ENCODE measurements at places on chromosomes 3 and 15. TPM values are rescaled to one million over a fixed set of nuclear protein-coding genes. Genes with fewer than 3 reads are reported as not detected.

GRK7 gene
- total RNA-seq = not detected

EOMES gene
- not detected for total RNA-seq

POU1F1 gene
- total RNA-seq = not detected

ADGRG7 gene
- not detected for total RNA-seq

NRROS gene
- total RNA-seq = 3.2 TPM

TM4SF1 gene
- total RNA-seq = 1,177 TPM

CPN2 gene
- not detected for total RNA-seq

ARGFX gene
- not detected for total RNA-seq

SKOR1 gene
- not detected for total RNA-seq

MYL3 gene
- total RNA-seq = not detected

PSTPIP1 gene
- not detected for total RNA-seq

CLRN1 gene
- not detected for total RNA-seq

CLDN18 gene
- total RNA-seq = not detected

SOX14 gene
- total RNA-seq = not detected

FOXB1 gene
- not detected for total RNA-seq

HOMER2 gene
- 0.32 TPM for total RNA-seq

PLSCR2 gene
- not detected for total RNA-seq

ALDH1A2 gene
- under 0.01 TPM for total RNA-seq

IQCB1 gene
- total RNA-seq = 28.3 TPM

LRTM1 gene
- total RNA-seq = not detected

EOGT gene
- 126 TPM for total RNA-seq

MYRIP gene
- total RNA-seq = 1.3 TPM

ATP13A5 gene
- not detected for total RNA-seq

RAB6B gene
- total RNA-seq = 0.32 TPM

ACP3 gene
- total RNA-seq = not detected

FES gene
- 73.4 TPM for total RNA-seq

KLHL6 gene
- total RNA-seq = 18.2 TPM

FGD5 gene
- 54.0 TPM for total RNA-seq

IFT57 gene
- 48.4 TPM for total RNA-seq

TM2D3 gene
- 29.6 TPM for total RNA-seq

SIAH2 gene
- 18.7 TPM for total RNA-seq

ATP10A gene
- not detected for total RNA-seq

CPA3 gene
- 13.0 TPM for total RNA-seq

XCR1 gene
- total RNA-seq = not detected

CLCN2 gene
- 3.2 TPM for total RNA-seq

HYPK gene
- 2.9 TPM for total RNA-seq

ZNF80 gene
- not detected for total RNA-seq

RPL32 gene
- total RNA-seq = 602 TPM

SAMD7 gene
- not detected for total RNA-seq

RASGRF1 gene
- not detected for total RNA-seq

IL20RB gene
- total RNA-seq = 0.65 TPM

HCLS1 gene
- 55.2 TPM for total RNA-seq

XYLB gene
- 3.0 TPM for total RNA-seq

MINDY2 gene
- total RNA-seq = 13.7 TPM

MUC13 gene
- not detected for total RNA-seq

SNX1 gene
- total RNA-seq = 40.3 TPM

KIF7 gene
- 8.1 TPM for total RNA-seq

FBXW12 gene
- total RNA-seq = not detected

C2CD4A gene
- 4.2 TPM for total RNA-seq
